CD4-positive, alpha-beta T cell treated with Interleukin-2 at 100 ng/mL for 4 hours (primary cell): ENCODE measurements at places on chromosomes 6 and 20.

DNA sequence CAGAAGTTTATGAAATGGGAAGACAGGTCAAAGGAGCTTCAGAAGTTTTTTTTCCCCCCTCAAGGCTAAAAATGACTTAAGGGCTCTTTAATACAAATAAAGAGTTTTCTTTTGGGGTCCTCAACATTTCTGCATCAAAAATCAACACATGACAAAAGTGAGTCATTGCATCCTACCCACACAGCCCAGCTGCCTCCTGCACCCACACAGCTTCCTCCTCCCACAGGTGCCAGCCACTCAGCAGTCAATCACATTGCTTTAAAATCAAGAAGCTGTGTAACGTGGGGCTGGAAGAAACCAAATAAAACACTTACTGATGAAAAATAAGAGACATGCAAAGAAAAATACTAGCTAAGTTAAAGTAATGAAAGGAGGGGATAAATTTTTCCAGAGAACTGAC lies 68.5 kb downstream of the MAP3K5 start:
- peak; percentile 62 for DNase-seq

DNA sequence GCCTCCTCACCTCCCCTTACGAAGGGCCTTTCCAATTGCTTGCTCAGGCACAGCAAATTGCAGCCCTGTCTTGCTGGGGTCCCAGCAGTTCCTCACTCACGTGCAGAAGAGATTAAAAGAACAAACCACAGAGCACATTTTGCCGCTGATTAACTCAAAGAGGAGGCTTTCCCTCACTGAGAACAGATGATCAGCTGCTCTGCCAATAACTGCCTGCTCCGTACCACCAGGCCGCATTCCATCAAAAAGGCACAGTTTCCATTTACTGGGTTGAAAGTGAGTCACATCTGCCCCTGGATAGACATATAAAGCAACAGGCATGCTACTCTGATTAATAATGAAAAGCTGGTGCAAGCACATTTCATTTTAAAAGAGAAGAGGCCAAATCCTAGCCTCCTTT lies 446.8 kb downstream of the PTPRT start:
- no peak for DNase-seq

GRCh38 chr6:43877463-43878126 lies 107.6 kb downstream of the VEGFA start:
- DNase-seq, result no peak

DNA sequence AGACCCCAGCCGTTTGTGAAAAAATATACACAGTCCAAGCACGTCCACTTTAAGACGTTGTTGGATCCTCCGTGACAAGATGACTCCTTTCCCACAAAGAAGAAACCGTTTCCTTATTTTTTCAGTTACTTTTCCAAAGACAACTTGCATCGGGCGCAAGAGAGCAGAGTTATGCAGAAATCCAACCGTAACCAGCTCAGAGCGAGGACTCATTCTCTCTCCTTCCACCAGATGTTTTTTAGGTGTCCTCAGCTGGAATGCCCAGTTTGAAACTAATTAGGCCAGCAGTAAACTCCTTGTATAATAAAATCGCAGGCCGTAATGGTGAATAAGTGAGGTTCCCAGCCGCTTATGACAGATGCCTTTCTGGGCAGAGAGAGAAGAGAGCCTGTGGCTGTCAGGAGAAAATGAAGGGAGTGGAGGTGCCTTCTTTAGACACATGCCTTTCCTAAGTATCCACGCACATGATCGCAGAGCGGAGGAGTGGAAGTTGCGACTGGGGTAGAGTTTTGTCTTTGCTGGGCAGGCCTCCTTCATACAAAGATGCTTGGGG lies 2.8 kb downstream of the EYA2 start:
- DNase-seq, result no peak

DNA sequence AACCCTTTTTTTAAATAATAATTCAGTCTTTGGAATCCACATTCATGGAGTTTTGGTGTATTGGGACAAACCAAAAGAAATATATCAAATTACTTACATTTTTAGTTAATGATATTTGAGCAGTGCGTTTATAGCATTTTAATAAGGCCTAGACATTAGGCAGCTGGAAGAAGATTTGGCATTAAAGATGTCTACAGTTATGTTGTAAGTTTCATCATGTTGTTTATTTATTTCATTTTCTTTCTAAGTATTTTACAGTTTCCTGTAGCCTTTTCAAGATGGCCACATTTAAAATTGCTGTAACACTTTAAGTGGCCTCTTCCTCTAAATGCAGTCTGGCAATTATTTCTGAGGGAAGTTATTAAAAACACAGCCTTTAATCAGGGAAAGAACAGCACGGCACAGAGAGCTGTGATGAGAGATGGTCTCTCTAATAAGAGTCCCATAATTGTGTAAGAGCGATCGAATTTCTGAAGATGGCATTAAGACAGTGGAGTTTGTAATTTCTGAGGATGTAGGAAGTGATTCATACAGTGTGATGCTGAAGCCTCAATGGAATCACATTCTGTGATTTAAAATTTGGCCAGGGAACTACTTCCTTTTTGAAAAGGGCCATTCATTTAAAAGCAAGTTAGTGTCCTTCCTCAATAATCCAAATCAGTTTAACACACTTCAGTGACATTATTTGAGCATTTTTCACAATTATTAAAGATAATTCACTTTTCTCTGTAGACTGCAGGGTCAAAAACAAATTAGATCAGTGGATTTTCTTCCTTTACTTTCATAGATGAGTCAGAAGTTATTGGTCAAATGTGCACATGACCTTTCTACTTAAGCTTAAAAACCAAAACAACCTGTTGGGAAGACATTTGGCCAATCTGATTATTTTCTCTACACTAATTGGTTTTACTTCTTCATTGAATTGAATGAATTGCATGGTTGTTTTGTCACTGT lies 52.4 kb upstream of the EDN3 start:
- no peak for DNase-seq

GRCh38 chr6:111803371-111803770 lies 69.9 kb downstream of the FYN start:
- DNase-seq, result no peak

DNA sequence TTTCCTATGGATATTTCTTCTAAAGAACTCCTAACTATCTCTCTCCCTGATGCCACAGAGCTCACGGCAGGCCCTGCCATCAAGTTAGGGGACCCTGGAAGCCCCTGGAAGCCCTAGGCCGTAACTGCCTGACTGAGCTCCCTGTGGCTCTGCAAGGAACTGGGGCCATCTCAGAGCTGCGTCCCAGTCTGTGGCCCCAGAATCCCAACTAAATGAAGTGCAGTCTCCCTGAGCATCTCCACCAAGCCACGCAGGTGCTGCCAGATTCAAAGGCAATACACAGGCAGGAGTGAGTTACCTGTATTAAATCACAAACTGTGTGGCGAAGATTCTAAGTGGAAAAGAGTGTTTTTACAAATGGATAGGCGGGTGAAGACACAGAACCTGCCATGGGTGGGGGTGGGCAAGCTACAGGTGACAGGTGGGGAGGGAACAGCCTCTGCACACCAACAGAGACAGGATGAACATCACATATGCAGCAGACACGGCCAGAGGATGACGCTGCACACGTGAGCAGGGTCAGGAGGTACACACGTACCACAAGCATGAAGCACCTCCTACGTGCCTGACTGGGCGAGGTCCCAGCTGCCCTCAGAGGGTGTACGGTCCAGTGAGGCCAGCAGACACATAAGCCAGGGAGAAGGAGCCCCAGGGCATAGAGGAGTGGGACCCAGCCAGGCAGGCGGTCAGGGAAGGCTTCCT lies 358.5 kb downstream of the ZFAND3 start:
- no peak for DNase-seq

DNA sequence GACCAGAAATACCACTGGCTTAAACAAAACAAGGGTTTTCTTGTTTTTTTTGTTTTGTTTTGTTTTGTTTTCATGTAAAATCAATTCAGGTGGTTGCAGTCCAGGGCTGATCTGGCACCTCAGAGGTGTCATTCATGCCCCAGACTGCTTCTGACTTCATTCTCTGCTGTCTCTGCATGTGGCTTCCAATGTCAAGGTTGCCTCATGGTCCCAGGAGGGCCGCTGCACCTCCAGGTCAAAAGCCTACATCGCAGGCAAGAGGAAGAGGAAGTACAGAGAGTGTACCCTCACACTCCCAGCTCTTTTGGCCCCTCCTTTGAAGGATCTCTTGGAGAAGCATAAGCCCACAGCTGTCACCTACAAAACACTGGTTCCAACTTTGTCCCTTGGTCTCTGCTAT lies 1.4 kb upstream of the BTN3A1 start:
- DNase-seq, result no peak

- no peak for DNase-seq
These were observed 50.4 kb downstream of the APCDD1L start for GRCh38 chr20:58464838-58465237.

GRCh38 chr6:44049989-44050871 lies 77.0 kb downstream of the MRPL14 start:
- DNase-seq, result no peak

- DNase-seq, result no peak
These were observed 1109.0 kb upstream of the FLRT3 start for GRCh38 chr20:15446373-15446772.

- DNase-seq, result no peak
These were observed 91.2 kb downstream of the ELOVL5 start for GRCh38 chr6:53257533-53257932.

DNA sequence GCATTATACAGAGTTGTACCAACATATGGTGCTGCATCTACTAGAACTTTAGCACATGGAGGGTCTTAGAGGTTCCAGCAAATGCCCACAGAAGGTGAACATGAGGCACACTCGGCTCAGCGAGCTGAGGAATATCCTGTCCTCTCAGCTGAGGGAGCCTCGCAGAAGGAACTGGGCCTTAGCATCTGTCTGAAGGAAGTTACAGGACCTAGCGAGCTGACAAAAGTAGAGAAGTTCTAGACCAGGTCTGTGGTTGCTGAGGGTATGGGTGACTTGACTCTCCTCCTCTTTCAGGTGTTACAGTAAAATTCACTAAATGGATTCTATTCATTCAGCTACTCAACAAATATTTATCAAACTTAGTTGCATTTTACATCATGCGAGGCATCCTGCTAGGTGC lies 157.2 kb downstream of the ZDHHC14 start:
- DNase-seq, result no peak

- no peak for DNase-seq
These were observed 152.1 kb downstream of the TFAP2C start for GRCh38 chr20:56781108-56781739.

- DNase-seq, result no peak
These were observed 25.0 kb downstream of the VGLL2 start for GRCh38 chr6:117290173-117290846.

DNA sequence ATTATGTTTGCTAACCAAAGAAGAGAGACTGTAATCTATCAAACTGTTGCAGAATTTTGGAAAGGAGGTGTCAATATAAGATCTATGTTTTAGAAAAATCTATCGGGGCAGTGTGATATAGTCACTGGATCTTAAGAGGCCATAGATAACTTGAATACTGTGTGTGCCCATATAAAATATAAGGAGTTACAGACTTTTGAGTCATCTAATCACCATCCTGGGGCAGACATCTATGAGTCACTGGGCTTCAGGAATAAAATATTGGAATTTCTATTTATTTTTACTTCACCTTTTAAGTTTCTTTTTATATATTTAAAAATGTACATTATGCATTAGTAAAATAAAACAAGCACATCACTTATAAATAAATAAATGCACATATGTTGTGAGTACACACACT lies 509.3 kb upstream of the MAN1A1 start:
- no peak for DNase-seq

- DNase-seq, result no peak
These were observed 24.2 kb upstream of the ZNF318 start for GRCh38 chr6:43393602-43394001.

- DNase-seq, result peak; percentile 26
These were observed 280.5 kb downstream of the SYNE1 start for GRCh38 chr6:152356662-152357061.

DNA sequence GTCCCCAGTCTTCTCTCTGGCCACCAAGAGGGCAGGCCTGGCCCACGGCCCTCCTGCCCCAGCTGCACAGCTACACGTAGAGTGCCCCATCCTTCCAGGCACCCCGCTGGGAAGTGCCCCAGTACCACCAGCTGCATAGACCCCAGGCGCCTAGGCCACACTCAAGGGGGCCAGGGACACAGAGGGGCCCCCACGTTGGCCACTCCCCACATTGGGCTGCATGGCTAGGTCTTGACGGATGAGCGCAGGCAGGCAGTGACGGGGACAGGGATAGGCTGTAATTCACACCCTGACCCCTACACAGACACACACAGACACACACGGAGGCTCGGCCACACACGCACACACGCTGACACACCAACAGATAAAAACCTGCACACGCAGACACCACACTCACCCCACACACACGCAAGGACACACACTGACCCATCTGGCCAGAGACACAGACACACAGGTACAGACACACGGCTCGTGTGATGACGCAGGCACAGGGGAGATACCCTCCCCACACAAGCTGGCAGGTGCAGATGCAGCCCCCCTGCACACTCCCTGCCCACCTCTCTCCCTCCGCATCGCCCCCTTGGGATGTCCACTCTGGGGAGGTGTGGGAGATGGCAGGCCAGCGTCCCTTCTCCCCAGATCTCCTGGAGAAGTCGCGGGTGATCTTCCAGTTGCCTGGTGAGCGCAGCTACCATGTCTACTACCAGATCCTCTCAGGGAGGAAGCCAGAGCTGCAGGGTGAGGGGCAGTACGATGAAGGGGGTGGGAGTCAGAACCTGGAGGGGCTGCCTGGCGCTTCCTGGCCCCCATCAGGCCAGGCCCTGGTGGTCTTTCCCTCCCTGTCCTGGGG lies 30.0 kb downstream of the MYH7B start:
- no peak for DNase-seq

- DNase-seq, result no peak
These were observed 27.1 kb downstream of the PRR18 start for GRCh38 chr6:166281104-166281503.

DNA sequence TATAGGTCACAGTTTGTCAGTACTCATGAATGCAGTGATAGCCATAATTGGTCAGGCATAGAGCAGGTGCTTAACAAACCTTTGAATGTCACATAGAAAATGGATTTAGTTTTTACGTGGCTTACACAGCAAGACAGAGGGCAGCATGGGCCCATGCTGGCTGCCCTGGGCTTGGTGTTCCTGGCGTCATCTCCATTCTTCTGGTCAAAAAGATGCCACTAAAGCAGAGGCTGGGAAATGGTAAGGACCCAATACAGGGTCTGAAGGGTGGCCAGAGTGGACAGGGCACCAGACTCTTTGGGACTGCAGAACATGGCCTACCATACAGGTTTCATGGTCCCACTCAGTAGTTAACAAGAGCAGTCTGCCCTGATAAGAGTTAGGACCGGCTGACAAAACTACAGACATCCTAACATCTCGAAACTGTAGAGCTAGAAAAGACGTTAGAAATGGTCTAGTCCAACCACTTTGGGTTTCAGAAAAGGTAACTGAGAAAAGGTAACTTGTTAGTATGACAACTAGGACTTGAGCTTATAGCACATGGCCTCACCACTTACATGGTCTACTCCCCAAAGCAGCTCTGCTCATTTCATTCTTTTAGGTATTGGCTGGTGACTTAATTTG lies 22.6 kb downstream of the HEBP2 start:
- DNase-seq, result no peak
